ENCODE measurements at places on chromosomes 6 and 20.

DNA sequence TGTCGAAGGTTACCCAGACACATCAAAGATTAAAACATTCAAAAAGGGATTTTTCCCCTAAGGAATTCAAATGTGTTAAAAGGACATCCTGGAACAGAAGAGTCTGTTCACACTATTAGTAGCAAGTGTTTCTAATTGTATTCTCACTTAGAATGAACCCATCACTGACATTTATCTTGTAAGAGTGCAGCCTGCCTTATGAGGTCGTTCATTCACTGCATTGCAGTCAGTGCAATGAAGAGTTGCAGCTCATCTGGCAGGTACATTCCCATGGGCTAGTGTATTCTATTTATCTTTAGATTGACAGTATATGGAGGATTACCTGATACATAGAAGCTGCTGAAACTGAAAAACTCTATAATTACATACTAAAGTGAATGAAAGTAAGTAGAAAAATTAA, 36.5 kb downstream of the PHACTR1 start:
- no peak for DNase-seq

GRCh38 chr6:152341596-152341995, 295.6 kb downstream of the SYNE1 start:
- DNase-seq, result no peak

DNA sequence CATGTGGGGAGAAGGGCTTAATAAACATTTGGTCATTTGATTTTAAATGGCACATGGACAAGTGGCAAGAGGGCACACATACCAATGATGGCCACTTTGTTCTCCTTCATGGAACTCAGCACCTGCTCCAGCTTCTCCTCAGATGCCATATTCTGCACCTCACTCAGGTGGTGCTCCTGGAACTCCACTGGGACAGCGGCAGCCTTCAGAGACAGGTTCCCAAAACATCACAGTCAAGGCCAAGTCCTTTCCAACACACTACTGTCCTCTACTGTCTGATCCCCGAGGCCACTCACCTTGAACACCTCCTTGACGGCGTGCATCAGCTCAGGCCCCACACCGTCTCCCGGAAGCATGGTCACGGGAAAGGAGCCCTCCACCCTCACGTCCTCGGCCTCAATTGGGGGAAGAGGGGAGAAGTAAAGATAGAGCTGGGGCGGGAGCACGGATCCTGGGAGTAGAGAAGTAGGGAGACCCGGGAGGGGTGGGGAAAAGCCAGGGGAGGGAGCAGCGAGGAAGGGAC, 591 bp downstream of the IDH3B start:
- DNase-seq, result no peak

- DNase-seq, result no peak
Measured at GRCh38 chr6:20907486-20908071, 373.3 kb downstream of the CDKAL1 start.

DNA sequence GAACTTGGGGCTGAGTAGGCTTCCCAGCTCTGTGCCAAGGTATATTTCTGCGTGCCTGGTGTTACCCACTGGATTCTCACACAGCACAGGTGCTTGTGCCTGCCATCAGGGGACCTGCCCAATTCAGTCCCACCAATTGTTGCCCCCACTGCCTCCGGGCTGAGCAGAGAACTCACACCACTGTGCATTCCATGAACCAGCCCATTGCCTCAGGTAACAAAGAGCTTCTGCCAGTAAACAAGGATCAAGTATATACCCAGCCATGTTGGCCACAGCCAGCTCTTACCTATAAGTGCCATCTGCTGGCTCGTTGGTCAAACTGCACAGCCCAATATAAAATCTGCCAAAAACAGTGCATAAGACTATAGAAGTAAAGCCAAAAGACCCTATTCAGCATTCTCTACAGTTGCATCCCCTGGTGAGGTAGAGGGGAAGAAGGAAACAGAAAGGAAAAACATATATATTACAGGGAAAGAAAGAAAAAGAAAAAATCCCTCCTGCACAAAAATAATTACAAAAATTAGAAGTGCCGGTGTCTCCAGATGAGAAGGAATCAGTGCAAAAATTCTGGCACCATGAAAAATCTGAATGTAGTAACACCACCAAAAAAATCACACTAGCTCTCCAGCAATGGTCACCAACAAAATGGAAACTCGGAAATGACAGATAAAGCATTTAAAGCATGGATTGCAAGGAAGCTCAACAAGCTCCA, 241.4 kb downstream of the IBTK start:
- DNase-seq, result no peak

DNA sequence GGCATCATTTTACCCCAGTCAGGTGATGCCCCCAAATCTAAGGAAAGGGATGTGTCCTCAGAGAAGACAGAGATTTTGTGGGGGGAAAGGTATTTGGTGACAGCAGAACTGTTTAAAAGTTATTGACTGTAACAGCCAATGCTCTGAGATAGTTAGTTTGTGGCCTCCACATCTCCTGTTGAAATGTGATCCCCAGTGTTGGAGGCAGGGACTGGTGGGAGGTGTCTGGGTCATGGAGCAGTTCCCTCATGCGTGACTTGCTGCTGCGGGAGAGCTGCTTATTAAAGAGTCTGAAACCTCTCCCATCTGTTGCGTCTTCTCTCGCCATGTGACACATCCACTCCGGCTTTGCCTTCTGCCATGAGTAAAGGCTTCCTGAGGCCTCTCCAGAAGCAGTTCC, 282.8 kb upstream of the FOXQ1 start:
- no peak for DNase-seq

- DNase-seq, result no peak
Measured at GRCh38 chr6:9225441-9225871, 790.1 kb upstream of the SLC35B3 start.

- DNase-seq, result no peak
Measured at GRCh38 chr20:7775072-7775471, 165.2 kb downstream of the HAO1 start.

- peak; percentile 2 for DNase-seq
Measured at GRCh38 chr6:27478141-27478705, 5.3 kb upstream of the ZNF184 start.

GRCh38 chr6:133040803-133041419, 200.2 kb upstream of the EYA4 start:
- no peak for DNase-seq

DNA sequence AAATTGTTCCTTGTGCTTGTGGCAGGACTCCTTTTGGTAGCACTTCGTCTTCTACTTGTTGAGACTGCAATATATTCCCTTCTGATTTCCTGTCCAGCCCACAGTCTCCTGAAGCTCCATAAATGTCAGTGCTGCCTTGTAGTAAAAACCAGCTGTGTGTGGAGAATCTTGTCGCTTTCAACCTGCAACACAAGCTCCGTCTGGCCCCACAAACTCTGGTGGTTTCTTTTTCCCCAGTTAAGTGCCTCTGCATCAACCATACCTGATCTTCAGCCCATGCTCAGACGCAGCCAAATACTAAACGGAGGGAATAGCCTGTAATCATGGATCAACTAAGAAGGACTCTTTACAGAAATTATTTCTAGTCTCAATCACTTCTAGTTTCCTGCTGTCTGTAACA, 1133.3 kb upstream of the ADGRB3 start:
- DNase-seq, result no peak

GRCh38 chr6:148200781-148201180, 141.9 kb upstream of the SASH1 start:
- DNase-seq, result no peak

DNA sequence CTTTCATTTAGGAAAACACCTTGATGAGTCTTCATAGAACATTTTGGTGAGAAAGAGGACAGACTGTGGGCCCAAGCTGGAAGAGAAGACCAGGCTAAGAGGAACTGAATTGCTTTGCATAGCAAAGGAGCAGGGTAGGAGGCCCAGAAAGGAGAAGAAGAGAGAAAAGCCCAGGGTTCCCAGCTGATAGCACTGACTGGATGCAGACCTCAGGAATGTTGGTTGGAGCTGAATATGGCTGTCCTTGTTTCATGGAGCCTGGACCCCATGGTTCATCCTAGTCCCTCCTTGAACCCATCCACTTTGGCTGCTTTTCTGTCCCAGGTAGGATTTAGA, 18.0 kb upstream of the ZFAND3 start:
- DNase-seq, result no peak

- no peak for DNase-seq
Measured at GRCh38 chr20:1474325-1474724, 7.7 kb upstream of the NSFL1C start.

- no peak for DNase-seq
Measured at GRCh38 chr6:165220045-165220444, 89.4 kb downstream of the C6orf118 start.

DNA sequence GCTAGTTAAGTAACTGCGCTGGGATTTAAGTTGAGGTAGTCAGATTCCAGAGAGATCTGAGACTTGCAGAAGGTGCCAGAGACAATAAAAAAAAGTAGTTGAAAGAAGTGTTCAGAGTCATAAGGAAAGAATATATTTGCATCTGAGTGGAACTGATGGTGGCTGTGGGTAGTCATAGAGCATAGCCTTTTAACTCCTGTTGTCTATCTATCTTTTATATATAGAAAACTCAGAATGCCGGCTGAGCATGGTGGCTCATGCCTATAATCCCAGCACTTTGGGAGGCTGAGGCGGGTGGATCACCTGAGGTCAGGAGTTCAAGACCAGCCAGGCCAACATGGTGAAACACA, 62.0 kb downstream of the CARMIL1 start:
- no peak for DNase-seq

DNA sequence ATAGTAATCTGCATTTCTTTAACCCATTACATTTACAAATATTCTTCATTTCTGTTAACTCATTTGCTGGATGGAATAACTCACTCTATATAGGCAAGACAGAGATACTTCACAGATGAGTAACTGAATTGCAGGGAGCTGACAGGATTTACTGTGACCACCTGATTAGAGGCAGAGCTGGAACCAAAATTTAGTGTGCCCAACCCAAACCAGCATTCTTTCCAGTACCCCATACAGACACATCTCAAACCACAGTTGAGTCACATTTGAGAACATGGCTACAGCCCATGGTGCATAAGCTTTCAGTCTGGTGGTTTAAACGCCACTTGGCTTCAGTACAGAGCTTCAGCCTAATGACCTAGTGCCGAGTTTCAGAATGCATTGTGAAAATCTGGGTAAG, 138.4 kb upstream of the TENT5A start:
- no peak for DNase-seq

- DNase-seq, result no peak
Measured at GRCh38 chr6:71888756-71889340, 2.5 kb downstream of the RIMS1 start.

- DNase-seq, result no peak
Measured at GRCh38 chr6:7042654-7043545, 64.9 kb upstream of the RREB1 start.

DNA sequence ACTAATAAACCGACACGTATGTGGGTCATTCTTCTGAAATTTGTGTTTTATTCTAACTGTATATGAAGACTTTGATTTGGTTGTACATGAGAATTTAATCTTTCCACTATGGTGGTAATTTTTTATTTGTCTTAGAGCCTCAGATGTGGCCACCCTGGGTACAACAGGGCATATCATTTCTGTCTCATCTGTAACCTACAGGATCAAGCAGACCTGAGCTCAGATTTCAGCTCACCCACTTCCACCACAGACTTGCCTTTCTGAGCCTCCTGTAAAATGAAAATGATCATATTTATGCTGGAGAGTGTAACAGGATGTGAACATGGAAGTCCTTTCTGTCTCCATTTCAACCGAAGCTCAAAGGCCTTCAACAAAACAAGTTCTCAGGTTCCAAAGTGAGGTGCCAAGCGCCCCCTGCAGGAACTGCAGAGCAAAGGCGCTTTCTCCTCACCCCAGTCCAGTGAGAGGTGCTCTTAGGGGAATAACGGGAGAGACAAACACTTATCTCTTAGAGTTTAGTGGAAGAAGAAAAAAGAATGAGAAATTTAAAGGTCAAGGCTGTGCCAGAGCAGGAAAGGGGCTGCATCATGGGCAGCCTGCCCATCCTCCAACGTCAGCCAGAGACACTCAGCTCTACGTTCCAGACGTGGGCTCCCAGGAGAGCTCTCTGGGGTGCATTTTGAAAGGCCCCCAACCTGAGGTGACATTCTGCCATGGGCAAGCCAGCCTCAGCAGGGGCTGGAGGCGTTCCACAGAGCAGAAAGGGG, 23.0 kb upstream of the CD24 start:
- peak; percentile 23 for DNase-seq

DNA sequence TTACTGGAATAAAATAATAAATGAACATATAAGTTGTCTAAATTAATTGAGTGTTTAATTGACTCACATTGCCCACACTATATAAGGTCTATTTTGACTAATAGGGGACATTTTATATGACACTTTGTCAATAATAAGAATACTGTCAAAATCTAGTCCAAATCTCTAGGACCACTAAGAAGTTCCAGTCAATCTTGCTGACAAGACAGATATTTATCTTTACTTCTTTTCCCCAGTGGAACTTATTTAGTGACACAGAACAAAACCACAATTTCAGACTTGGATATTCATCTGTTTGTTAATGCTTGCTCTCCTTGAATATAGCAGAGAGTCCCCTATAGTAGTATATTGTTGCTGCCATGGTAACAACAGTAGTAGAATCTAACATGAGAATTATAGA, 954.6 kb upstream of the MANEA start:
- DNase-seq, result no peak

DNA sequence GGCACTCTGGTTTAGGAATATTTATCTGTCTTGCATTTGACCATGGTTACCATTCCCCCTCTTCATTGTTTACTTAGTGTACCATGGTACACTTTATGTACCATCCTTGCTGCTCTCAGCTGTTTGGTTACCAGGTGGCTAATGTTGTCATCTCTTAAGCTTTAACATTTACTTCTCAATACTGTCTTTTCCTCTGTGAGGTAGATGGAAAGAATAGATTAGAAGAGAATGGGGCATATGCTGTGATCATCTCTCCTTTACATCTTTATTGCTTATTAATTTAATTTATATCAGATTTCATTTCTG, 109.2 kb downstream of the NCOA3 start:
- no peak for DNase-seq

DNA sequence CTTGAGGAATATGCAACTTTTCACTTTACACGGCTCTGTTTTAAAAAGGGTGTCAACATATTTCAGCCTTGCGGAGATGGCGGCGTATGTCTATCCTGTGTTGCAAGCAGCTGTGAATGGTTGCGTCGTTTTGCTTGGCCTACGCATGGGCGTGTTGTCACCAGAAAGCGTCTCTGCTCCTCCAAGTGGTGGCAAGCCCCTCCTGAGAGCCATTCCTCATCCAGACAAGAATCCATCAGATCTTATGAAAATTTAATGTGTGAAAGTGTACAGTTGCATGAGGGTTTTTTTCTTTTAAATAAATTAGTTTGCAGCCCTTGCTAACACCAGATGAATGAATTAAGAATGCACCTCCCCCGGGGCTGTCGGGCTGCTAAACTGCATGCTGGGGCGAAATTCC, 114.4 kb downstream of the PHACTR3 start:
- DNase-seq, result no peak
